Inflammatory macrophage (primary cell): ENCODE measurements at places on chromosomes 5 and 9.

DNA sequence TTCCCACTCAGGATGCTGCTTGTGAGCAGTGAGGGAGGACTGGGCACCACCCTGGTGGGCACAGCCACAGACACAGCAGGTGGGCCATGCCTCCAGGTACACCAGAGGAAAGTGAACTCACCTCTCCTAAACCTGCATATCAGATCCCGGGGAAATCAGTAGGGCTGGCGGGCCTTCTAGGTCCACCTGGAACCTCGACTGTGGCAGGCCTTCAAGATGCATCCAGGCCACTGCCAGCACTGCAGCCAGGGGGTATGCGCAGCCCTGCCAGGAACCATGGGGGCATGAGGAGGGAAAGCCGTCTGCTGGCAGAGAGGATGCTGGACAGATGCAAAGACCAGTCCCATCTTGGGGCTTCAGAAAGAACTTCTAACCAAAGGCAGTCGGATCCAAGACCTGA is 270.6 kb upstream of the IRX4 start:
- DNase-seq = no peak

DNA sequence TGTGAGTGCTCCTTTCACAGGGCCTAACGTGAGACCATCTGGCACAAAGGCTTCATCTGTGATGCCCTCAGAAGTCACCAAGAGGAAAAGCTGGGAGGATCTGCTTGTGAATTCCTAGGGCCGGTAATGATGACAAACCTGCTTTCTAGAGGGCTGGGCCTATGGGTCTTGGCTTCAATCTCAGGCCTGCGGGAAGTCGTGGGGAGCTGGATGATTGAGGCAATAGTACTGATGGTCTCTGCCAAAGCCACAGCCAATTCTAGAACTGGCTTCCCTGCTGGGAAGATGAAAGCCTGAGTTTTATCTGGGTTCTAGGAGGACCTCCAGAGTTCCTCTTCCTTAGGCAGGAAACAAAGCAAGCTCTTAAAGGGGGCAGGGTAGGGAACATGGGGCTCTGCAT is 102.7 kb downstream of the TMEM215 start:
- DNase-seq = no peak

DNA sequence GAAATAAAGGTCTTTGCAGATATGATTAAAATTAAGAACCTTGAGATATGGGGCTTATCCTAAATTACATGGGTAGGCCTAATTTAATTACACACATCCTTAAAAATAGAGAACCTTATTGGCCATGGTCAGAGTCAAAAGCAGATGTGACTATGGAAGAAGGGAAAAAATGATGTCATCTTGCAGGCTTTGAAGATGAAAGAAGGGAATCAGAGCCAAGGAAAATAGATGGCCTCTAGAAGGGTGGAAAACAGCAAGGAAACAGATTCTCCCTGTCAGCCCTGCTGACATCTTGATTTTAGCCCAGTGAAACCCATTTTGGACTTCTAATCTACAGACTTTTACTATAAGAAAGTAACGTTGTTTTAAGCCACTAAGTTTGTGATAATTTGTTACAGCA is 37.6 kb upstream of the KCNN2 start:
- DNase-seq = no peak

- no peak for DNase-seq
Measured at GRCh38 chr5:132279801-132280200, 14.4 kb upstream of the SLC22A4 start.

DNA sequence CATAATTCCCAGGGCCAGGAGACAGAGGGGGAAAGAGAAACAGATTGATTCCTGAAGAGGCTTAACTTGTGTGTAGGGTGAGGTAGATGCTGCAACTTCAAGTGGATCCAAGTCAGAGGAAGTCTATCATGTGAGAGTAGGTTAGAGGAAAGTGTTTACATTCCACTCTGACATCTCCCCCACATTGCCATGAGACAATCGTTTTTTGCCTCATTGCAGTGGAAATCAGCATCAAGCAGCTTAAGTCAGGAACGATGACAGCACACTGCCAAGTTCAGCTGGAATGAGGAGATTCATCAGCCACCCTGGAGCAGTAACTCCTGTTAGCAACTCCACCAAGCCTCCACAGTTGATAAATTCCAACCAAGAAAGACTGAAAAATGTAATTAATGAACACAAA is 689.7 kb upstream of the MEF2C start:
- peak; percentile 36 for DNase-seq
